Effector CD4-positive, alpha-beta T cell (primary cell): ENCODE measurements at places on chromosomes 2 and 18.

- DNase-seq: no peak
Measured at GRCh38 chr18:1053331-1054315, 149.0 kb downstream of the ADCYAP1 start.

DNA sequence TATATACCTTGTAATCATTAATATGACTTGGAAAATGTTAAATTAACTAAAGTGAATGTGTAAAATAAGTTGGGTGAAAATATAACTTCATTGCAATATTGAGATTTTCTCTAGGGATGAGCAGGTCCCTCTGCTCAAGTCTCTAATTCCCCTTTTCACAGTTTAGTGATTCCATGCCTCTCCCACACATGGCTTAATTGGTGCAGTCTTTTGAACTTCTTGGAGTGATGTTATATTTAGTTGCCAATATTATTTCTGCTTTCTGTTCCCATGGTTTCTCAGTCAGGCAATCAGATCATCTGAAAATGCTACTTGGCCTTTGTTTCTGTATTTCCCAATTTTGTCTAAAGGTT, 233.7 kb upstream of the SPOPL start:
- DNase-seq: no peak

DNA sequence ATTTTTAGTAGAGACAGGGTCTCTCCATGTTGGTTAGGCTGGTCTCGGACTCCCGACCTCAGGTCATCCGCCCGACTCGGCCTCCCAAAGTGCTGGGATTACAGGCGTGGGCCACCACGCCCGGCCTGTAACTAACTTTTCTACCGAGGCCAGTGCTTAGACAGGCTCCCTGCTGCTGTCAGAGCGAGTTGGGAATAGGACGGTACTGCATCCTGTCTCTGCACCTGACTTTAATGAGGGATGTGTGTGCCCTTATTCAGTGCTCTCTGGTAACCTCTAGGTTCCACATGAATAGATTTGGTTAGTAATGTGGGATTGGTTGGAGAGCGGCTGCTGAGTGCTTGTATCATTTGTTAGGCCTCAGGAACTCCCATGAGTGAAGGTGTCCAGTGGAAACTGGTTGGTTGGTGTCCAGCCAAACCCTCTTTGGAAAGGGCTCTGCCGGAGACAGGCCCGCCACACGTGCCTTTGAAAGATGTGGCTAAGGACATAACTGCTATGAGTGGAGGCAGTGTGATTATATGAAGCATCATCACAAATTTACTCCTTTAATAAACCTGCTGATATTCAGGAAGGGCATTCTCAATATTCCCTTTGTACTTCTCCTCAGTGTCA, 36.6 kb downstream of the MYOM1 start:
- no peak for DNase-seq

GRCh38 chr18:9913151-9913525, 678 bp upstream of the VAPA start:
- DNase-seq: no peak

DNA sequence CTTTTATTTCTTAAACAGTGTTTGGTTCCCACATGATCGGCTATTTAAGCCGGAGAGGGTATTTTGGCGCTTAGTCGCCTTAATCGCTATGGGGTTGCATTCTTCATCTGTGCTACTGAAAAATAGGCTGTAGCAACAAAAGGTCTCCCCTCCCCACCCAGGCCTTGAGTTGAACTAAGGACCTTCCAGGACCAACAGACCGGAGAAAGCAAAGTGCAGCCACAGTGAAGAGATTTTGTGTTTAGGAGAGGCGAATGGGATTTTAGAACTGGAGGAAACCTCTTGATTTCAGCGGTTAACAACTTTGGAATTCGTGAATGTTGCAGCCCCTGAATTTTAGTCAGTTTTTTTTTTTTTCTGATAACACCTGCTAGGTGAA, 1.4 kb downstream of the ITGA6 start:
- DNase-seq: no peak

- DNase-seq: peak; percentile 62
Measured at GRCh38 chr2:7097353-7097895, 180.2 kb downstream of the RNF144A start.

DNA sequence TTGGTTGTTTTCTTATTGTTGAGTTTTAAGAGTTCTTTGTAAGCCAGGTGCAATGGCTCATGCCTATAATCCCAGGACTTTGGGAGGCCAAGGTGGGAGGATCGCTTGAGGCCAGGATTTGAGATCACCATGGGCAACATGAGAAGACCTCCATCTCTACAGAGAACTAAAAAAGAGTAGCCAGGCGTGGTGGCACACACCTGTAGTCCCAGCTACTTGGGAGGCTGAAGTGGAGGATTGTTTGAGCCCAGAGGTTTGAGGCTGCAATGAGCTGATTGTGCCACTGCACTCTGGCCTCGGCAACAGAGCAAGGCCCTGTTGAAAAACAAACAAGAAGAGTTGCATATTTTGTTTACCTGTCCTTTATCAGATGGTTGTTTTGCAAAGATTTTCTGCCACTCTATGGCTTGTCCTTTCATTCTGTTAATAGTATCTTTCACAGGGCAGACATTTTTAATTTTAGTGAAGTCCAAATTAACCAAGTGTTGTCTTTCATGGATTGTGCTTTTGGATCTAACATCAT, 46.2 kb downstream of the UGGT1 start:
- no peak for DNase-seq

GRCh38 chr18:77099485-77100370, 32.9 kb downstream of the MBP start:
- peak; percentile 24 for DNase-seq

- peak; percentile 76 for DNase-seq
Measured at GRCh38 chr2:231677632-231678104, 30.7 kb upstream of the PTMA start.

GRCh38 chr2:173030561-173031490, 44.8 kb upstream of the MAP3K20 start:
- DNase-seq: no peak

GRCh38 chr2:220043990-220044335, 416.5 kb downstream of the SLC4A3 start:
- DNase-seq: no peak

GRCh38 chr2:115163572-115163971, 721.1 kb downstream of the DPP10 start:
- DNase-seq: no peak

DNA sequence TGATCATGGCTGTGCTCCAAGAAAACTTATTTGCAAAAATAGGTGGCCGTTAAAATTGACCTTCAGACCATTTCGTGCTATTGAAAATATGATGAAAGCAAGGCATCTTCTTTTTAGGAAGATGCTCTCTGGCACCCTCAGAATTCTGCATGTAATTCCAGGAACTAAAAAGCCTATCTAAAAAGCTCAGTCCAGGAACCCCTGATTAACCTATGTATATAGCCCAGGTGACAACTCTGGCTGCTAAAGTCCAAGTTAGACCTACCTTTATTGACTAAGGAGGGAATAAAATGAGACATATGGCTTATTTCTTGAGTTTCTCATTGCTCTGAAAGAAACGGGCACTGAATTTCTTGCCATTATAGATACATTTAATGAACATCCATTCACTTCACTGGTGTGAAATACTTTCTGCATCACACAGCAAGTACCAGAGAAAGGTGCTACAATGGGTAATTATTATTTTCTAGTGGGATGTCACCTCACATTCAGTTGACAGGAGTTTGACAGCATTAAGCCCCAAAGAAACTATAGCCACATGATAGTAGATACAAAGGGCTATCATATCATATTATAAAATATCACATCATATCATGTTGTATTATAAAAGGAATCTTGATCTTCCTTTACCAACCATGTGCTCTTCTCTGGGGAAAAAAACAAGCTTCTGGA, 83.8 kb downstream of the EPHA4 start:
- no peak for DNase-seq

- no peak for DNase-seq
Measured at GRCh38 chr2:74343316-74343715, at the start of gene SLC4A5. SLC4A5 (minus strand) TSS chr2:74343416; CDS start chr2:74315023, 28,393 bp downstream.

DNA sequence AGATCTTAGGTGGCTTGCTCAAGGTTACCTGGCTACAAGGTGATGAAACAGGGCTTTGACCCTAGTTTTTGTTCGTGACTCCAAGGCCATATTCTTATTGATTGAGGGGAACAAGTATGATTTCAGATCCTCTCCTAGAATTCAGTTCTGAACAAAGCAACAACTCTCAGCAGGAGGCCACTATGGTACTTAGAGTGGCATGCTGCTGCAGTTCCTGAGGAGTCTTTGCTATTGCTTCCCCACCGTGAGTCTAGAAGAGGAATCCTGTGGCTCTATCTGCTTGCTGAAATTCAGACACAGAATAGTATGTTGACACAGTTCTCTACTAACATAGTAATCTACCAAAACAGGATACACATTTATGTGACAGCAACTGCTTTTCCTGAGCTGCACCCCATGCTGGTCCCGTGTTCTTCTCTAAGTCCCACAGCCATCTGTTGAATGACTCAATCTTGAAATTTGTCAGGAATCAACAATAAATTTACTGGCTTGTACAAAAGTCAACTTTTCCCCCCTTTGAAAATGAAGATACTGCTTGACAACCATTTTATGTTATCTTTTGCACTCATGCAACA, 4.1 kb downstream of the TGFBRAP1 start:
- DNase-seq: no peak

DNA sequence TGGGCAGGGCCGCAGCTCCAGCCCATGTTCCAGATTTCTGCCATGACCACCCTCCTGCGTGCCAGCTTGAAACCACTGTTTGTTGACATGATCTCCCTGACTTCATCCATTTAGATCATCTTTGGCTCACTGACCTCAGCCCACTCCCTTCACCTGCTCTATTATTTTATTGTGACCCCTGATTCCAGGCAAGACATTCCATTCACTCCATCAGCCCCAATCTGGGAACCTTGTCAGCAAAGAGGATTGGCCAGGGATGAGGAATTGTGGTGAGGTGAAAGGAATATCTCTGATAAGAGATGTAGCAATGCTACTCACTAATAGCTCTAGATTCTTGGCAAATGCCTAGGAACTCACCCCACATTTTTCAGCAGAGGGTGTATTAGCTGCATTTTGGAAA, 174.2 kb downstream of the TMEM247 start:
- no peak for DNase-seq

GRCh38 chr18:63224630-63225029, 94.9 kb downstream of the BCL2 start:
- no peak for DNase-seq

GRCh38 chr18:75053028-75053629, 155.8 kb downstream of the PTGR3 start:
- no peak for DNase-seq

DNA sequence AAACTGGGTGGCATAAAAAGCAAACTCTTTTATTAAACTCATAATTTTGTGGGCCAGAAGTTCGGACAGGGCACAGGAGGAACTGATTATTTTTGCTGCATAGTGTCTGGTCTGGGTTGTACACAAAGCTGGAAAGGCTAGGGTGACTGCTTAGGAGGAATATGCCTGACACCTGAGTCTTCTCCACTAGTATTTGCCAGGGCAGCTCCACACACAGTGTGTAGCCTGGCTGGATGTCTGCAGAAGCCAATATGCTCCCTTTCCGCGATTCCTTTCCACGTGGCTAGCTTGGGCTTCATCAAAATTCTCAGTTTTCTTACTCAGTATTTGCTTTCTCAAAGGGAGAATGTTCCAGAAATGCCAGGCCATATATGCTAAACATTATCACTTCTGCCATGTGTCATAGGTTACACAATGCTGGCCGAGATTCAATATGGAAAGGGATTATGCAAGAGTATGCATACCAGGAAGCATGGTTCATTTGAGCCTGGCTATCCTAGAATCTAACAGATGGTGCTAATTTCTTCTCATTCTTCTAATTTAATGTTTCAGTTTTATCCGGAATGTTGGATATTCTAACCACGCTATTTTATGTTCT, 142.7 kb upstream of the DOK6 start:
- no peak for DNase-seq

- DNase-seq: no peak
Measured at GRCh38 chr2:156321243-156321904, 11.1 kb downstream of the NR4A2 start.

DNA sequence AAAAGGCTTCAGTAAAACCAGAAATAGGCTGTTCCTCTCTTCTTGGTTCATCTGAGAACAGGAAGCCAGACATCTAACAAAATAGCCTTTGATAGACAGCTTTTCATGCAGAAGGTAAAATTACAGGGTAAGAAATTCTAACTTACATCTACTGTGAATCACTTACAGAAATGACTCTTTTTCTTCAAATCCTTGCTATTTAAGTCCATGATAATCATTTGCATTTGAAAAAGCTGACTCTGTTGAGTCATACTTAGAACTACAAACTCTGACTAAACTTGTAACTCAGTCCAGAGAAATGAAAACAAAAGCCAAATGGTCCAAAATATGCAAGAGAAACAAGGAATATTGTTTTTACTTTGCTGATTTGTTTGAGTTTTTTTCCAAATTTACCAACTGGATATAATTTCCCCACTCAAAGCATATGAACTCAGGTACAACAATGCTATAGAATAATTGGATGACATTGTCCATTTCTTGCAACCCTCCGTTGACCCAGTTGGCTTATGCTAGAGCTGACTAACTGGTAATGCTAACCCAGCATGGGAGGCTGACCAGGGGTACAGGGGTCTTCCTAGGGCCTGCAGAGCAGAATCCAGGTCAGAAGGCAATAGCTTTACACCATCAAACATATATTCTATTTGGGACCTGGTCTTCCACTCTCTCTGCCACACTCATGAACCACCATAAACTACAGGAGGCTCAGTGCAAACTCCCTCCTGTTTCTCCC, 18.8 kb upstream of the MREG start:
- DNase-seq: no peak

DNA sequence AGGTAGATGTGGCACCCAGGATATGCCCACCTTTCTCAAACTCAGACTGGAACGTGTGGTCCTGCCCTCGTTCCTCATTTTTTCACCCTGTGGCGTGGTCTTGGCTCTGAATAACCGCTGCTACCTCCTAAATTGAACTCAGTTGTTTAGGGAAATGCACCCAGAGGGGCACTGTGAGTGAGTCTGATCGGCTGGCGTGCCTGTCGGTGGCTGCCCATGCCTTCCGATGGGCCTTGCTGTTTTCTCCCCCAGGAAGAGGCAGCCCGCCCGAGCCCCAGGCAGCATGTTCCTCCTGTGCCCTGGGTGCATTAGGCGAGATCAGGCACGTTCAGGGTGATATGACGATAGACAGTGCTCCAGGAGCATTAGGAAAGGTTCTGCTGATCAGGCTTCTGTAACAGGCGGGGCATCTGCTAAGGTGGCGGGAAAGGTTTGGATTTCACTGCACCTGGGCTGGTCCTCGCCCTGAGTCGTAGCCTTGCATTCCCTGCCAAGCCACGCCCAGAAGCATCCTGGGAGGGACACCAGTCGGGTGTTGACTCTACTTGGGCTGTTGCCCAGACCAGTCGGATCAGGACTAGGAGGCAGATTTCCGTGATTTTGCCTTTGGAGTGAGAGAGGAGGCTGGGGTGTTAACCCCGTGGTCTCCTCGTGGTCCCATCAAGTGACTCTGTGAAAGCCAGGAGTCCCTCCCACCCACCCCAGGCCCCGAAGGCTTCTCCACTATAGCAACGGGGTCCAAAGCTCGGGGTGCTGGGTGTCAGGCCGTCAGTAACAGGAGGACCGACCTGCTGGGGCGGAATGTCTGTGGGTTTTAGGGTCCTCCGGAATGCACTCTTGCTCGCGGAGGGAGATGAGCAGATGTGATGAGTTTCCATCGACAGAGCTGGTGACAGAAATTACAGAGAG, 75.1 kb downstream of the SH3BP4 start:
- DNase-seq: no peak

GRCh38 chr2:113200736-113201490, 27.1 kb downstream of the PSD4 start:
- no peak for DNase-seq
